Sigmoid colon (tissue), 7 donors: ENCODE measurements at places on chromosomes 2 and 18. TPM values are rescaled to one million over a fixed set of nuclear protein-coding genes. Genes with fewer than 3 reads are reported as not detected.

Gene IL1R1
- total RNA-seq = 49.3 TPM

Gene MFSD2B
- not detected for total RNA-seq

Gene RAD51AP2
- total RNA-seq = not detected

Gene SIX3
- total RNA-seq = not detected

Gene SCYGR2
- not detected for total RNA-seq

Gene UCN
- total RNA-seq = 1.6 TPM

Gene PLEK
- 15.2 TPM for total RNA-seq

Gene GALNT14
- not detected for total RNA-seq

Gene ZNF236
- total RNA-seq = 22.1 TPM

Gene TMBIM1
- total RNA-seq = 157 TPM

Gene ZC3H6
- 18.3 TPM for total RNA-seq

Gene C2orf81
- 2.2 TPM for total RNA-seq

Gene LAMA1
- total RNA-seq = 0.27 TPM

Gene SKOR2
- total RNA-seq = not detected

Gene NEB
- total RNA-seq = under 0.01 TPM

Gene PLGLB2
- total RNA-seq = 1.9 TPM

Gene PROC
- total RNA-seq = not detected

Gene SLC4A3
- 1.1 TPM for total RNA-seq

Gene GPR55
- not detected for total RNA-seq

Gene CTAGE1
- not detected for total RNA-seq

Gene EHD3
- 4.3 TPM for total RNA-seq

Gene PRSS56
- not detected for total RNA-seq

Gene RAX
- not detected for total RNA-seq

Gene TOGARAM2
- total RNA-seq = 0.28 TPM

Gene RPRD1A
- total RNA-seq = 71.2 TPM

Gene HRH4
- total RNA-seq = not detected

Gene SLC9A4
- not detected for total RNA-seq

Gene CFC1
- total RNA-seq = not detected

Gene FBLN7
- total RNA-seq = 0.99 TPM

Gene TEKT4
- not detected for total RNA-seq

Gene LMAN2L
- 19.6 TPM for total RNA-seq

Gene TMEM247
- not detected for total RNA-seq

Gene SLC38A11
- total RNA-seq = 4.3 TPM

Gene CDCA7
- total RNA-seq = 1.7 TPM

Gene CD8B2
- total RNA-seq = not detected

Gene DSC1
- total RNA-seq = not detected

Gene PROM2
- 2.3 TPM for total RNA-seq
